Chondrocyte (in vitro differentiated cells): ENCODE measurements at places on chromosomes 12 and 14. TPM values are rescaled to one million over a fixed set of nuclear protein-coding genes. Genes with fewer than 3 reads are reported as not detected.

The KCNH5 gene
- not detected in 3 replicates for total RNA-seq

The INHBC gene
- total RNA-seq, result not detected in 3 replicates

The TRIM9 gene
- total RNA-seq, result 13.0 to 15.5 TPM (median 13.4 TPM) in 3 replicates

The RD3L gene
- total RNA-seq, result not detected in 3 replicates

The DAO gene
- not detected in 3 replicates for total RNA-seq

The ZDHHC22 gene
- total RNA-seq, result 0.13 to 0.30 TPM (median 0.15 TPM) in 3 replicates

The KRT72 gene
- total RNA-seq, result not detected in 3 replicates

The IL22 gene
- not detected in 3 replicates for total RNA-seq

The LALBA gene
- not detected in 3 replicates for total RNA-seq

The CDKN1B gene
- 32.1 to 37.9 TPM (median 35.9 TPM) in 3 replicates for total RNA-seq

The SAMD4A gene
- 53.3 to 59.3 TPM (median 57.0 TPM) in 3 replicates for total RNA-seq

The FAIM2 gene
- total RNA-seq, result 0.47 to 1.3 TPM (median 0.74 TPM) in 3 replicates

The GPR162 gene
- total RNA-seq, result 3.2 to 4.6 TPM (median 4.2 TPM) in 3 replicates

The C12orf60 gene
- total RNA-seq, result 0.82 to 1.0 TPM (median 0.92 TPM) in 3 replicates

The B3GNT4 gene
- total RNA-seq, result 0.22 to 1.0 TPM (median 0.77 TPM) in 3 replicates

The PRDM4 gene
- 19.6 to 23.1 TPM (median 22.5 TPM) in 3 replicates for total RNA-seq

The ERGIC2 gene
- 73.4 to 106 TPM (median 74.4 TPM) in 3 replicates for total RNA-seq

The C14orf132 gene
- 33.0 to 99.3 TPM (median 33.2 TPM) in 3 replicates for total RNA-seq

The BMAL2 gene
- 9.0 to 12.0 TPM (median 11.6 TPM) in 3 replicates for total RNA-seq

The EFS gene
- 29.5 to 36.7 TPM (median 29.6 TPM) in 3 replicates for total RNA-seq

The NR1H4 gene
- total RNA-seq, result not detected in 3 replicates

The CLEC9A gene
- total RNA-seq, result not detected in 3 replicates

The SMIM41 gene
- not detected in 3 replicates for total RNA-seq
